ENCODE measurements at places on chromosomes 3 and 15. TPM values are rescaled to one million over a fixed set of nuclear protein-coding genes. Genes with fewer than 3 reads are reported as not detected.
A peak's percentile ranks its signal among the peaks of the same experiment; 100 is the strongest.

The TMEM207 gene
- not detected for total RNA-seq

- no peaks in the 10 kb centered on the region for H3K36me3 ChIP-seq
- no peaks in the 10 kb centered on the region for H3K27me3 ChIP-seq
- H3K27ac ChIP-seq: no peak overlapping the region
- no peak for DNase-seq
- H3K4me3 ChIP-seq: no peak overlapping the region
Measured at GRCh38 chr3:50581459-50581842, 12.1 kb downstream of the HEMK1 start.

DNA sequence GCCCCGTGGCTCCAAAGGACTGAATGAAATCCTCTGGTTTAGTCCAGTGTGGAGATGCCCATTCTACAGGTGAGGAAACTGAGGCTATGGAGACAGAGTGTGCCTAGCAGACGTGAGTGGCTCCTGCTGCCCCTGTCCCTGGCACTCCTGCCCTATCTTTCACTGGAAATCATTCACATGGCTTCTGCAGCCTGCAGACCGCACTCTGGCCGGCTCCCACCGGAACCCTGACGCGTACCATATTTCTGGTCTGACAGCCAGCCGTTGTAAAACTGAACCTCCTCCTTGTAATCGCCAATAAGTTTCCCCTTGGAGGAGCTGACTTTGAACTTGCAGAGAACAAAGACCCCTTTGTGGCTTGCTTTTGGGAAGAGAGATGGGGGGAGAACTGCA is 136.5 kb downstream of the CHSY1 start:
- peak overlapping the region; percentile 9 for H3K4me3 ChIP-seq
- H3K27me3 ChIP-seq: no peaks in the 10 kb centered on the region
- H3K27ac ChIP-seq: peak overlapping the region; percentile 77
- DNase-seq: peak; percentile 49
- H3K36me3 ChIP-seq: no peaks in the 10 kb centered on the region

The OIP5 gene
- 33.7 TPM for total RNA-seq

GRCh38 chr15:56820333-56820732 is 87.0 kb upstream of the ZNF280D start:
- no peak overlapping the region for H3K4me3 ChIP-seq
- H3K27ac ChIP-seq: no peak overlapping the region
- peaks cover 21% of the 10 kb centered on the region for H3K4me1 ChIP-seq
- H3K36me3 ChIP-seq: no peaks in the 10 kb centered on the region
- no peaks in the 10 kb centered on the region for H3K27me3 ChIP-seq
- no peak for DNase-seq

DNA sequence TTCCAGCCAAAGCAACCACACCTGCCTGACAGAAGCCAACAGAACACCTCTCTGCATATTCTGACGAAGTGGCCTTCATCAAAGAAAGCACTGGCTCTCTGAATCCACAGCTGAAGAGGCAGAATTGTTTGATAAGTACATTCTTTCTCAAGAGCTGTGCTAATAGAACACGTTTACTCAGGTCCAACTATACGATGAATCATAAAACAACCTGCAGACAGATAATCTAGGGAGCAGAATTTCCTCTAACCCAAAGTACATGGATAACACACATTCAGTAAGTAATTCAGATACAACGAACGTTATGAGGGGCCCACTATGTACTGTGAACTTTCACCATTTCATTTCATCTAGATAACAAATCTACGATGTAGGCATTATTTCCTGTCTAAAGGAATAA is 25.4 kb downstream of the ALDH1A2 start:
- peaks cover 26% of the 10 kb centered on the region for H3K4me1 ChIP-seq
- no peak overlapping the region for H3K27ac ChIP-seq
- DNase-seq: no peak

DNA sequence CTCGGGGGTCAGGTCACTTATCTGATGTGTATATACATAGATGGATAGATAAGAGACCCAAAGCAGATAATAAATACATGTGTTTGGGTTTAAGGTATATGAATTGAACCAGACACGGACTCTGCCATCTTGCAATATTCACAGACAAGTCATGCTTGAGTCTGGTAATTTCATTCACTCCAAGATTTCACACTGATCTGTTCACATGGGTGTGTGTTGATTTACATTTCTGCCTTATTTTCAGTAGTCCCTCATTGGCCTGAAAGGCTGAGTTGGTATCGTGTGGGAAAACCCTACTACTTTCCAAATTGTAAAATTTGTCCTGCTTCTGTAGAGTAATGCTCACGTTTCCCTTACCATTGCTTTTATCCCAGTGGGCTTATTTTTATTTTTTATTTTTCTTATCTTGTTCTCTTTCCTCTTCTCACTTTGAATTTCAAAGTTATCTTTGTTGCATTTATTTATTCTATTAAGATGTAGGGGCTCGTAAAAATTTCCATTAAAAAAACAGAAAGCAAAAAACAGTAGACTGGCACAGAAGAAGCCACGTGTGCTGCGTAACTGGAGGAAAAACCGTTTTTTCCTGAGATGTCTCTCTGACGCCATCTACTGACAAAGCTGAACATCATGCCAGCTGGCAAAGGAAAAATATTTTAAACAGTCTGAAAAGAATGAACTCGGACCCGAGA is 10.8 kb upstream of the MFSD1 start:
- peaks cover 4% of the 10 kb centered on the region for H3K4me1 ChIP-seq
- no peaks in the 10 kb centered on the region for H3K27me3 ChIP-seq
- H3K36me3 ChIP-seq: no peaks in the 10 kb centered on the region
- H3K27ac ChIP-seq: 0 out of 2 replicates have a peak overlapping the region, but pooled peaks have one; percentile 2
- H3K4me3 ChIP-seq: peak overlapping the region; percentile 35

DNA sequence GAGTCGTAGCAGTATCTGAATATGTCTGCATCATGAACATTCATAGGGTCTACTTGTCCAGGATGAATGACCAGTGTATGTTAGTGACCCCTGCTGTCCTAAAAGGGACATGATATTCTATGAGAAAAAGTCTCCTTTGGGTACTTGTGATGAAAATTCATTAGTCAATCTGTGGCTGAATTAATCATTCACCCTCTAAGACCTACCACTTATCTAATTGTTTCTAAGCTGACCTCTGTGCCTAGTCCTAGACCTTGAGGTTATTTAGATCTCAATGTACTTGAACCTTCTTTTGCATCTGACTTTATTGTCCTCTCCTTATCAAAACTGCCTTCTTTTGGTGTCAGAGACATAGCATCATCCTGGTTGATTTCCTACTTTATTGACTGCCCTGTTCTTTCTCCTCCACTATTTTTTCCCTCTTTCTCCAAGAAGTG is 799.3 kb downstream of the DIPK2A start:
- no peak overlapping the region for H3K27ac ChIP-seq
- no peaks in the 10 kb centered on the region for H3K4me1 ChIP-seq

- DNase-seq: peak; percentile 13
- no peak within 1 kb of the TSS for H3K27ac ChIP-seq
- no peaks in the 10 kb centered on the region for H3K36me3 ChIP-seq
- no peaks in the 10 kb centered on the region for H3K27me3 ChIP-seq
- no peaks in the 10 kb centered on the region for H3K4me1 ChIP-seq
Measured at GRCh38 chr3:121592856-121593702, at the start of gene FBXO40. FBXO40 (plus strand) TSS chr3:121593379; CDS start chr3:121620576, 27,197 bp downstream.
